ENCODE measurements at places on chromosomes 7 and 10.

DNA sequence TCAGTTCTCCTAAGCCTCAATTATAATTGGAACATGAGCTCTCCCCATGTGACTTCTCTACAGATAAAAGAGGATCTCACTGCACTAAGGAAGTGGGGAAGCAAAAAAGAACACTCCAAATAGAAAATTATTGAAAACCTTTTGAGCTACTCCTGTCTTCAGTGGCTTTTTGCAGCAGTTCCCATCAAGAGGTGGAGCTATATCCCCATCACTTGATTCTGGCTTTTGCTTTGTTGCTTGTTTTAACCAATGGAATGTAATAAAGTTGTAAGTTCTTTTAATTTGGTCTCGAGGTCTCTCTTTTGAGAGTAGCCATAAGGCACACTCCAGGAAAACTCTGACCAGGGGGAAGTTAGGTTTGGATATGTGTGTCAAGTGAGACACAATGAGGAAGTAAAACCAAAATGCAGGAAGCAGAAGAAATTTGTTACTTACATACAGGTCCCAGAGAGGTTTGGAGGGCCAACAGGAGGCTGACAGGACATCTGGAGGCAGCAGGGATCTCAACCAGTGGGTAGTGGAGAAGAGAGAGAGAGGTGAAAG, 569.4 kb downstream of the HTR7 start:
- DNase-seq = no peak

DNA sequence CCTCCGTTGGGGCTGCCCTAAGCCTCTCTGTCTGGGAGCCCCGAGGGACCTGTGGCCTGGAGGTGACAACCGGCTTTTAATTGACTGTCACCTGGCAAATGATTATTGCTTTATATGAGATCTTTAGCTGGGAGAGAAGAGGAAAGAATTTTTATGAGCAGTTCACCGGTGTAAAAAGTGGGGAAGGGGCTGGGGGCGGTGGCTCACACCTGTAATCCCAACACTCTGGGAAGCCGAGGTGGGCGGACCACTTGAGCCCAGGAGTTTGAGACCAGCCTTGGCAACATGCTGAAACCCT, 2.6 kb upstream of the COX19 start:
- no peak for DNase-seq

DNA sequence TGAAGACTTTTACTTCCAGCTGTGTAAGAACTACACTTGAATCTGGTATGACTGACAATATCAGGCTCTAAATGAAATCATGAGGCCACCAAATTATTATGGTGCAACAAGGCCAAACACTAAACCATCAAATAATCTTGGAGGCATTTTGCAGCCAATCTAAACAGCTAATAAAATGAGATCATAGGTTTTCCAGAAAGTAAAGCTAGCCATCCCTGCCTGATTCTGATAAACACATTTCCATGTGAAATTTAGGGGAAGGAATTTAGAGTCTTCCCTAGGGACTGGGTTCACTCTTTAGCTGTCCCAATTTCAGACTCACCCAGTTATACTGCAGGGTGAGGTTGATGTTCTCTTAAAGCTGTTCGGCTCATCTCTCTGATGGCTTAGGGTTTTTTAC, 190.3 kb upstream of the TMEM196 start:
- DNase-seq = no peak

DNA sequence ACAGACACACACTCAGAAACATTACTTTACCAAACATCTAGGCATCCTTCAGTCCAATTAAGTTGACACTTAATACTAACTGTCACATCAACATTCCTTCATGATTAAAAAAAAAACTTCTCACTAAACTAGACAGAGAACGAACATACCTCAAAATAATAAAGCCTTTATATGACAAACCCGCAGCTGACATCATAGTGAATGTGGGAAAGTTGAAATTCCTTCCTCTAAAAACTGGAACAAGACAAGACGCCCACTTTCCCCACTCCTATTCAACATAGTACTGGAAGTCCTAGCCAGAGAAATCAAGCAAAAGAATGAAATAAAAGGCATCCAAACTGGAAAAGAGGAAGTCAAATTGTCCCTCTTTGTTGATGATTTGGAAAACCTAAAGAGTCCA, 96.9 kb upstream of the PPP1R9A start:
- DNase-seq = no peak

DNA sequence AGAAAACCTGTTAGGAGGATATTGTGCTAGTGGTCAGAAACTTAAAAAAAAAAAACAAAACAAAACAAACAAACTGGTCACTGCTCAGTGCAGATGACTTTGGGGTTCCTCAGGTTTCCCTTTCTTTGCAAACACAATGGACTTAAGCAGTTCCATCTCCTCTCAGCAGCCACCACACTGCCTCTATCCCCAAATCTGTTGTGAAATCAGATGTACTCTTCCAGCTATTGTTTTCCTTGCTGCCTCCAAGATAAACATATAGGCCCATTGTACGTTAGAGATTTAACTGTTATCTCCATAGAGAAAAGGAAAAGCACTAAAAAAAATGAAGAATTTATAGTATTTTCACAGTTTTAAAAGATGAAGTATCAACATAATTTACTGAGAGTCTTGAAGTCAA, 147.1 kb downstream of the MPP7 start:
- no peak for DNase-seq

DNA sequence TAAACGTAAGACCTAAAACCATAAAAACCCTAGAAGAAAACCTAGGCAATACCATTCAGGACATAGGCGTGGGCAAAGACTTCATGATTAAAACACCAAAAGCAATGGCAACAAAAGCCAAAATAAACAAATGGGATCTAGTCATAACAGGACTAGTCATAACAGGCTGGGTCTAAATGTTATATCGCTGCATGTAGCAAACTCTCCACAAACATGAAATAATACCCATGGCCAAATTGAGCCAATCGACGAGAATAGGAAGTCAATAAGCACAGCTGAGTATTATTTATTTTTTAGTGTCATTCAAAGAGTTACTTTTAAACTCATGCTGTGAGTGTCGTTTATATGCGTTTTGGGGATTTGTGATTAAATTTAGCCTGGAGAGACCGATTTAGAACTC, 225.1 kb downstream of the TFEC start:
- DNase-seq = no peak

DNA sequence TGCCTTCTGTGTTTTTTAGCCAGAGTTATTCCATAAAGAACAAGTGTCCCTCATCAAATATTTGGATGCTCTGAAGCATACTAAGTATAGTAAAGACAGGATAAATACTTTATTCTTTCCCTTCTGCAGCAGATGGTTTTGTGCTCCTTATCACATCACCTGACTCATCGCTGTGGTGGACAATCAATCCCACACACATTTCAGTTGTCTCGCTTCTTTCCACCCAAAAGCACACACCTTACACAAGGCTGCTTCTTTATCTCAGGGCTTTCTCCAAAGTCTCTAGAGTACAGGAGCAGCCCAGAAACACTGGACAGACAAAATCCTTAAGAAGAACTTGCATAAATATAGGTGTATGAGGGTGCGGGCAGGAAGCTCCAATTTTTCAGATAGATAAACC, 43.4 kb downstream of the IGF2BP3 start:
- no peak for DNase-seq

DNA sequence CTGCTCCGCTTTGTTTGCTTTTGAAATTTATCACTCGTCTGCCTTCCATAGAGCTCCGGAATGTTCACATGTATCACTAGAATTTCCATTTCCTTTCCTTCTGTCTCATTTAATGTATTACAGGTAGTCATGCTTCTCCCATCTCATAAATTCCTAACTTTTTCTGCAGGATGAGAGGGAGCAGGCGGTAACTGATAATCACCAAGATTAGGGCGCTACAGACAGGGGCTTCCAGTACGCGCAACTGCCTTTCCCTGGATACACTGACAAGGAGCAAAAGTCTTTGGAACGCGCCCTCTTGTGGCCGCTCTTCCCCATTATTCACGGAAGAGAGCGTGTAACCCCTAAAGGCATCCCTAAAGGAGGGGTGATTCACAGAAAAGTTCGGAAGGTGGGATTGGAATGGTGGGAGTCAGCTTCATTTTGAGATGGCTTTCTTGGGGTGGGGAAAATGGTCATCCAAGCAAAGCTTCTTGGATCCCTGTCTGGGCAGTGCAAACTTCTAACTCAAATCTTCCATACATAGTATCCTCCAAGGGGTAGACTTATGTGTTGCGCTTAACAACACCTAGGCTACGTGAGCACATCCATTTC, 6.5 kb downstream of the INHBA start:
- no peak for DNase-seq

DNA sequence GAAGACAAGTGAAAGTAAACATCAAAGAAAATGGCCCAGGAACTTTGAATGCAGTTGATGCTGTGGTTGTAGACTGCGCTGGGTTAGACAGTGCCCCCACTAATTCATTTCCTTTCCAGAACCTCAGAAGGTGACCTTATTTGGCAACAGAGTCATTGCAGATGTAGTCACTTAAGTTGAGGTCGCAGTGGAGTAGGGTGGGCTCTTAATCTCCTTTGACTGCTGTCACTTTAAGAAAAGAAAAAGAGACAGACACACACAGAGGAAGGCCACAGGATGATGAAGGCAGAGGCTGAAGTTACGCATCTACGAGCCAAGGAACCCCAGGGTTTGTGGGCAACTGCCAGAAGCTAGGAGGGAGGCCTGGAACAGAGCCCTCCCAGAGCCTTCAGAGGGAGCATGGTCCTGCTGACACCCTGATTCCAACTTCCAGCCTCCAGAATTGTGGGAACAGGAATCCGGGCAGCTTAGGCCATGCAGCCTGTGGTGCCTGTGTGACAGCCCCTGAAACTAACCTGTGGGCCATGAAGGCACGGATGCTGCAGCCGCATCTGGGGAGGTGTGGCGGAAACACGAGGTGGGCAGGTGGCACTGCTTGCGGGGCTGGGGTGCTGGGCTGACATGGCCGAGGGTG, 107.6 kb downstream of the PRKAG2 start:
- DNase-seq = peak; percentile 46

DNA sequence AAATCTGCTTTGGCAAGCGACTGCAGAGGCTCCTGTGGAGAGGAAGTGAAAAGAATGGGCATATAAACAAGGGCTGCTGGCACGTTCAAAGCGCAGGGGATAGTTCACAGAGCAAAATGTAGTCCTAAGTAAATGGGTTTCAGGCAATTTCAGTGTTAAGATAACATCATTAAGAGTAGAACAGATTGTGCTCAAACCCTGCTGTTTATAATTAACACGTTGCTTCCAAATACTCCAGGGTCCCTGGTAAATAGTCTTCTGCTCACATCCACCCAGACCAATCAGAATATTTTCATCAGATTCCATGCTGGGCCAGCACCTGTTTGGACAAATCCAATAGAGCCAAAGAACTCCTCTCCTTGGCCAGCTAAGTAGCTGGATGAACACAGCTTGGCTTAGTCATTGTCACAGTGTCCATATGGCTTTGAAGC, 81.4 kb downstream of the ORC5 start:
- DNase-seq = no peak

- DNase-seq = no peak
Measured at GRCh38 chr10:23912884-23913404, 296.0 kb upstream of the KIAA1217 start.

DNA sequence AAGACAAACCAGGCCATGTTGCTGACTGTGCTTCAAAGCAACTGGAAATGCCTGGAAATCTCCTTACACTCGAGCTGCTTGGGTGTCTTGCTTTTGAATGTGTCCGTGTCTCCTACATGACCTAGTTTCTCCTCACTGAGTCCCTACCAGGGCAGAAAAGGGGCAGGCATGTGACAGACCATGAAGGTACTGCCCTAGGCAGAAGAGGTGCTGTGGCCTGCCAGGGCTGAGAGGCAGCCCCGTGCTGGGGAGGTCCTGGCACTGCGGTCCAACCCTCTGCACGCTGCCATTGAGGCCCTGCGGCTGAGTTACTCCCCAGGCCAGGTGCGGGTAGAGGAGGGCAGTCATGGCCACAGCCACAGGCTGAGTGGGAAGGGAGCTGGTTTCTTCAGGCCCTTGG, 159.3 kb downstream of the LYZL1 start:
- no peak for DNase-seq

GRCh38 chr7:33076737-33077136, 14.2 kb upstream of the NT5C3A start:
- DNase-seq = no peak

- DNase-seq = no peak
Measured at GRCh38 chr7:131279044-131279443, 48.6 kb upstream of the MKLN1 start.

DNA sequence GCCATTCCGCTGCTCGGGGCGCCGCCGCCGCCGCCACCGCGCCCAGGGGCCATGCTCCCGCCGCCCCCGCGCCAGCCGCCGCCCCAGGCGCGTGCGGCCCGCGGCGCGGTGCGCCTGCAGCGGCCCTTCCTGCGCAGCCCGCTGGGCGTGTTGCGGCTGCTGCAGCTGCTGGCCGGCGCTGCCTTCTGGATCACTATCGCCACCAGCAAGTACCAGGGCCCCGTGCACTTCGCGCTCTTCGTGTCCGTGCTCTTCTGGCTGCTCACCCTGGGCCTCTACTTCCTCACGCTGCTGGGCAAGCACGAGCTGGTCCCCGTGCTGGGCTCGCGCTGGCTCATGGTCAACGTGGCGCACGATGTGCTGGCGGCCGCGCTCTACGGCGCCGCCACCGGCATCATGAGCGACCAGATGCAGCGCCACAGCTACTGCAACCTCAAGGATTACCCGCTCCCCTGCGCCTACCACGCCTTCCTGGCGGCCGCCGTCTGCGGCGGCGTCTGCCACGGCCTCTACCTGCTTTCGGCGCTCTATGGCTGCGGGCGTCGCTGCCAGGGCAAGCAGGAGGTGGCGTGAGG, 383 bp downstream of the MARVELD1 start:
- DNase-seq = peak; percentile 47

GRCh38 chr10:13437026-13437555, 89.0 kb upstream of the SEPHS1 start:
- DNase-seq = no peak

DNA sequence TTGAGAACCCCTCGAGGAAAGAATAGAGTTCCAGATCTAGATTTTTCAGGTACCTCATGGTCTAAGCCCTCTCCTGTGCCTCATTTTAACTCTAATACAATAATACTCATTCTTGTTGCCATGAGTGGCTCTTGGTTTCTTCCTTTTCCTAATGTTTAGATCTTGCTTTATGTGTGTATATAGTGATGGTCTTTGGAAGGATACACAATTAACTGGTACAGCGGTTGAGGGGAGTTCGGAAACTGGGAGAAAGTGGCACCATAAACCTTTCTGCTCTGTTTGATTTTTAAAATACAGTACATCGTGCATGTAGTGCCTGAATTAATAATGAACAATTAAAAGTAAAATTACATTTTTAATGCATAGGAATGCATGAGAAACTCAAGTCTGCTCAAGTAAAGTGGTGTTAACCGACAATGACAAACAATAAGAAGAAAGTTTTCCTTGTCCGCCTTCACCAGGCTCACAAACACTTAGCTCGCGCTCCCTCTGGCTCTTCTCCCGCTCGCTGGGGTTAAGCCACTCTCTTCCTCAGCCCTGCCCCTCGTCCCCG, 386 bp upstream of the EIF4EBP2 start:
- DNase-seq = no peak

- DNase-seq = no peak
Measured at GRCh38 chr7:158371856-158372255, 215.8 kb downstream of the PTPRN2 start.

Data from activated CD8-positive, alpha-beta memory T cell treated with anti-CD3 and anti-CD28 coated beads, Interleukin-2, amount 50 U/mL, for 4 hours (primary cell).